Stimulated activated CD8-positive, alpha-beta memory T cell treated with anti-CD3 and anti-CD28 coated beads, Interleukin-4, amount 100 ng/mL, for 1 hour (primary cell): ENCODE measurements at places on chromosomes 3 and 15.

GRCh38 chr15:67762610-67763368 lies 62.5 kb upstream of the SKOR1 start:
- DNase-seq = no peak

DNA sequence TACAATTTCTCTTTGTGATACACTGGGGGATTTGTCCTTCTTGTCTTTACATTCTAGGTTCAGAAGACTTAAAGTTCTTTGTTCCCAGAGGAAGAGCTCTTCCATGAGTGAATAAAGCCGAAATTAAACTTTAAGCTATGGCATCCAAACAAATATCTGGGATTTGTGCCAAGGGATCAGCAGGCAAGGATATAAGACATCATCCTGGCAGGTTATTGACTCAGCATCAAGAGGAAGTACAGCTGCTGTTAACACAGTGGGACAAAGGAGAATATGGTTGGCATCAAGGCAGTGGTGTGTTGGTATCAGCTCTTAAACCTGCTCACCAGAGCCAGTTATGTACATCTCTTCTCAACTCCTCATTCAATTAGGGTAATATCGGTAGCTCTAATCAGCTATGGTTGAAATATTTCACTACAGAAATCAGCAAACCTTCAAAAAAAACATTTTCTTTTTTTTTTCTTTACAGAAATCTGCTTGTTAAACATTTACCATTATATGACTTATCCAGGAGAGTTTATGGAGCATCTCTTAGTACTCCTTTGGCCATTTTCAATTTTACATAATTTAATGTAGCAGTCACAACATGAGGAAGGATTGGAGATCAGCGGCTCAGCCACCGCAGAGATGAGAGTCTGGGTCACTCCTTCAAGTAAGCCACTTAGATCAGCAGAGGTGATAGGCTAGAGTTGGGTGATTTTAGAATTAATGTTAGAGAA lies 1198.6 kb upstream of the EPHA6 start:
- no peak for DNase-seq

DNA sequence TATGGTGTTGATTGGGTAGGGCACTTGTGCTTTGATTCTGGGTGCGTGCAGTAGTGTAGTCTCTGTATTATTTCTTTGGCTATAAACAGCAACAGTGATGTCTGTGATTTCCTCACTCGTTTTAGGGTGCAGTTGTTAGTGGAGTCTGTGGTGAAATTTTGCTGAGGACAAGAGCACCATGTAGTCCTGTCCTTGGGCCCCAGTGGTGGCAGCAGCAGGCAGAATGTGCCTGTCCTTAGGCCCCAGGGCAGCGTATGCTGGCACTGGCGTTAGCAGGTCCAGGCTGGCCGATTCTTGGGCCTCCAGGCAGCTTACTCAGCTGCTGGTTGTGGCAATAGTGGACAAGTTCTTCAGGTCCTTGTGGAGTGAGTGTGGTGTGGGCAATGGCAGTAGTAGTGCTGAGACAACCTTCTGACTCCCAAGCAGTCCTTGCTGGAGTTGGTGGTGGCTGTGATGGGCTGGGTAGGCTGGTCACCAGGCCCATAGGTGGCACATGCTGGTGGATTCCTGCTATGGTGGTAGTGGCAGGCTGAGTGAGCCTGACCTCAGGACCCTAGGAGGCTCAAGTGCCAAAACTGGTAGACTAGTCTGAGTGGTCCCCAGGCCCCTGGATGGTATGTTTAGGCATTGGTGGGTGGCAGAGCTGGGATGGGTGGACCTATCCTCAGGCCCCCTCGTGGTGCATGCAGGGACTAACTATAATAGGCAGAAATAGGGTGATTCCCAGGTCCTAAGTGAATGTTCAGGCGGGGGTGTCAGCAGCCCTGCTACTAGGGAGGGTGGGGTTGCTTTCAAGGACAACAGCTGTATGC lies 56.3 kb downstream of the TNFAIP8L3 start:
- no peak for DNase-seq

- no peak for DNase-seq
These were observed 499 bp downstream of the RABL3 start for GRCh38 chr3:120741837-120742197.

DNA sequence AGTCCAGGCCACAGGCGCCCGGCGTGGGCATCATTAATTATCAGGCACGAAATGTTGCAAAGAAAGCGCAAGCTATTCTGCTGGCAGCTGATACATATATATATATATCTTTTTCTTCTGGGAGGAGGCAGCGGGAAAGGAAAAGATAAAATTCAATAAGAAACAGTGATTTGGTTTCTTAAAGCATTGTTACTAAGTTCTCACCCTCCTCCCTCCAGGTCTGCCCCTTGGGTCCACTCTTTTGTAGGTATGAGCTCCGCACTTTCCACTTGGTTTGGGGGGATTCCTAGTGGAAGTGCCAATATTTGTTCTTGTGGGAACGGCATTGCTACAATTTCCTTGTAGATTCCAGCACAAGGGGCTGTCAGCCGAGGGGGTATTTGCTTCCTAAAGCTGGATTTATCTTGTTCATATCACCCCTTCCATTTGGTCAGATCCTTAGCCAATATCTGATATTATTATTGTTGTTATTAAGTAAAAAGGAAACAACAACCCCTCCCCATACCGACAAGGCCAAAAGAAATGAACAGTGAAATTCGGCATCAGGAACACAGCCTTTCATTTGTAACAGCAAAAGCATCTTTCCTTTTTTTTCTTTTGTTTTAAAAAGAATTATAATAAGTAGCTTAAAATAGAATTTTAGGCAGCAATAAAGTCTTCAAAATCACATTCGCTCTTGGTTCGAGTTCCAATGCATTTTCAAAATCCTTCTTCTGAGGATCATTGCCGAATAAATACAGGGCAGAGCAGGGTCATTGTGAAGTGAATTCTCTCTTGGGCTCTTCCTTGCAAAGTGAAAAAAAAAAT lies 15.6 kb downstream of the ZIC1 start:
- DNase-seq = no peak

DNA sequence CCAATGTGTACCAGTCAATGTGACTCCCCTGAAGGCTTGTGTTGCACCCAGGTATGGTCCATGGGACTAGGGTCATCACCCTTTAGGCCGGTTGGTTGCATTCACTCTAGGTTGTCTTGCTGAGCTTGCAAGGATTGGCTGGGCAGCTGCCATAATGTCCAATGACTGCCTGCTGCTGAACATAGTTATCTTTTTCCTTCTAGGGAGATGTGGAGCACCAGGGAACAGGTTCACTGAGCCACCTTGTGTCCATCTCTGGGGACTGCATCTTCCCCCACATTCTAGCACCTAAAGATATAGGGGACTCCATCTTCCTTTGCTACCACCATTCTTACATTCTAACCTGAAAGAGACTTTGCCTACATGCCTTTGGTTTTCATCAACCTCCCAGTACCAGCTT lies 580.4 kb upstream of the TBL1XR1 start:
- no peak for DNase-seq

GRCh38 chr3:189714991-189715961 lies 84.1 kb downstream of the TP63 start:
- no peak for DNase-seq

DNA sequence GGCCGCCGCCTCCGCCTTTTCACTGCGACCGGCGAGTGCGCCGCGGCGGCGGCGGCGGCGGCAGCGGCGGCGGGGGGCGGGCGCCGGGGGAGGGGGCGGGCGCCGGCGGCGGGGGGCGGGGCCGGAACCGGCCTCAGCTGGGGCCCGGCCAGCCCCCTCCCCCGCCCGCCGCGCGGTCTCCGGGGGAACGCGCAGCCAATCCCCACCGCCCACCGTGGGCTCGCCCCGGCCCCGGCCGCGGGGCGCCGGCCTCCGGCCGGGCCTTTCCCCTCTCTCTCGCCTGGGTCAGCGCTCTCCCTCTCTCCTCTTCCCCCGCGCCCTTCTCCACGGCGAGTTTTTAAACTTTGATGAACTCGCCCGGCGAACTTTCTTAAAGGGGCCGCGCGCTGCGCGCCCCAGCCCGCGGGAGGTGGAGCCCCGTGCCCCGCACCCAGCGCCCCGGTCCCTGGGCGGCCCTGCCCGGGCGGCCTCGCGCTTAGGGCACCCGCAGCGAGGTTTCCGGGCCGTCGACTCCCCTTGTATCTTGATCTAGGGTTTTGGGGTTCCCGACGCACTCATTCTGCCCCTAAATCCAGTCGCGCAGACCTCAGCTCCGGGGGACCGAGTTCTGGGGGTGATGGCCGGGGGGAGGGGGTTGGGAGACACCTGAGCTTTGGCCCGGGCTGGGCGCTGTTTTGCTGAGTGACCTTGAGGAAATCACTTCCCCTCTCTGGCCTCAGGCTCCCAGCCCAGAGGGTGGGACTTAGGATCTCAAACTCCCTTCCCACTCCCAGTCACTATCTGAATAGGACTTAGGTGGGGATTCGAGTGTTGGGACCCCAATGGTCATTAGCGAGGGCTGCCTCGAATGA lies at the start of gene RBPMS2:
Gene RBPMS2 (minus strand): TSS at position 39 of the 851 bp plus-strand sequence. CDS start 270 bp downstream, outside the sequence.
- DNase-seq = no peak

- no peak for DNase-seq
These were observed 13.4 kb downstream of the TMEM43 start for GRCh38 chr3:14138109-14138877.
